ENCODE measurements at places on chromosomes 2 and 18. TPM values are rescaled to one million over a fixed set of nuclear protein-coding genes. Genes with fewer than 3 reads are reported as not detected.

Gene POMC
- total RNA-seq, result 1.6 TPM

DNA sequence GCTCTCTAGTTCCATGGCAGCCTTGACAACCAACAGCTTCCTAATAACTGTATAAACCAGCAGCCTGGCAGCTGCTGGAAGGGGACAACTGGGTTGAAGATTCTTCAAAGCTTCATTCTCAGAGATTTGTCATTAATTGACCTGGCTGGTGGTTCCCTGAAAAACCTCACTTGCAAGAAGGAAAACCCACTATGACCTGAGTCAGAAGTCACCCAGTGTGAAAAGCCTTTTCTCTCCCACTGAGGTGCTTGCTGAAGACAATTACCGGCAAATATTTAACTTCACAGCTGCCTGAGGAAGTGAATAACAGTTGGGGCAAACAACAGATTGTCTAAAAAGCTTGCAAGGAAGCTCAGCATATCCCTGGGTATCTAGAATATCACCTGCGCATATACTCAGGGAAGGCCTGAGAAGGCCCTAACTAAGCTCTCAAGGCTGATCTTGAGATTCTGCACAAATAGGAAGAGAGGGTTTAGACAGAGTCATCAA is 49.9 kb downstream of the CRACDL start:
- DNase-seq, result no peak
- no peaks in the 10 kb centered on the region for H3K27me3 ChIP-seq
- H3K36me3 ChIP-seq, result peaks cover 10% of the 10 kb centered on the region
- no peak overlapping the region for H3K4me3 ChIP-seq
- no peak overlapping the region for H3K27ac ChIP-seq
- H3K4me1 ChIP-seq, result no peaks in the 10 kb centered on the region

DNA sequence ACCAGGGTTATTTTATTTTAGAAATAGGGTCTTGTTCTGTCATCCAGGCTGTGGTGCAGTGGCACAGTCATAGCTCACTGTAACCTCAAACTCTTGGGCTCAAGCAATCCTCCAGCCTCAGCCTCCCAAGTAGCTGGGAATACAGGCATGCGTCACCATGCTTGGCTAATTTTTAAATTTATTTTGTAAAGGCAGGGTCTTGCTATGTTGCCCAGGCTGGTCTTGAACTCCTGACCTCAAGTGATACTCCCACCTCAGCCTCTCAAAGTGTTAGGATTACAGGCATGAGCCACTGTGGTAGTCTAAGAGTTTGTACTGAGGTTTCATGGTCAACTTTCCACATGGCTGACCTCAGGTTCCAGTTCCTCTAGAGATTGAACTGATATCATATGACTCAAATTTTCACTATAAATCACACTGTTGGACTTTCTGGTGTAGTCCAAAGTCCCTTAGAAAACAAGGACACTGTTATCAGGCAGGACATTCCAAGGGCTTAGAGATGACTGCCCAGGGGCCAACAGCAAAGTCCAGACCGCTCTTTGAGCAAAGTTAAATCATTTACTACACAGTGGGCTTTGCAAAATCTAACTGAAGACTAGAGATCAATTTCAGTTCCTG is 82.0 kb upstream of the MEX3C start:
- no peak overlapping the region for H3K27ac ChIP-seq
- peaks cover 4% of the 10 kb centered on the region for H3K4me1 ChIP-seq
- DNase-seq, result no peak
- no peaks in the 10 kb centered on the region for H3K36me3 ChIP-seq
- no peak overlapping the region for H3K4me3 ChIP-seq
- no peaks in the 10 kb centered on the region for H3K27me3 ChIP-seq

- H3K4me3 ChIP-seq, result no peak overlapping the region
- DNase-seq, result no peak
- H3K27me3 ChIP-seq, result no peaks in the 10 kb centered on the region
- peaks cover 2% of the 10 kb centered on the region for H3K4me1 ChIP-seq
- H3K27ac ChIP-seq, result no peak overlapping the region
Observed at GRCh38 chr2:233856184-233856583, 1.8 kb upstream of the HJURP start.
